Breast epithelium (tissue), 4 donors: ENCODE measurements at places on chromosomes 2 and 18.

DNA sequence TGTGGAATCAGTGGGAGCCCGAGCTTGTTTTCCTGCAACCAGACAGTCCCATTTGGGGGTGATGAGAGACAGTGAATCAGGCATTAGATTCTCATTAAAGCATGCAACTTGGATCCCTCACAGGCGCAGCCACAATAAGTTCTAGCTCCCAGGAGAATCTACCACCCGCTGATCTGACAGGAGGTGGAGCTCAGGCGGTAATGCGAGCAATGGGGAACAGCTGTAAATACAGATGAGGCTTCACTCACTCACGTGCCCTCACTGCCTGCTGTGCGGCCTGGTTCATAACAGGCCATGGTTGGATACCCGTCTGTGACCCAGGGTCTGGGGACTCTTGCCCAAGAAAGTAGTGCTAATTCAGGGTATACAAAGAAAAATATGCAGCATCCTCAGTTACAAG, 144.8 kb upstream of the RGPD4 start:
- no peak overlapping the region for H3K4me3 ChIP-seq
- H3K27me3 ChIP-seq = no peaks in the 10 kb centered on the region
- no peak overlapping the region for H3K27ac ChIP-seq
- H3K4me1 ChIP-seq = no peaks in the 10 kb centered on the region
- no peaks in the 10 kb centered on the region for H3K36me3 ChIP-seq

DNA sequence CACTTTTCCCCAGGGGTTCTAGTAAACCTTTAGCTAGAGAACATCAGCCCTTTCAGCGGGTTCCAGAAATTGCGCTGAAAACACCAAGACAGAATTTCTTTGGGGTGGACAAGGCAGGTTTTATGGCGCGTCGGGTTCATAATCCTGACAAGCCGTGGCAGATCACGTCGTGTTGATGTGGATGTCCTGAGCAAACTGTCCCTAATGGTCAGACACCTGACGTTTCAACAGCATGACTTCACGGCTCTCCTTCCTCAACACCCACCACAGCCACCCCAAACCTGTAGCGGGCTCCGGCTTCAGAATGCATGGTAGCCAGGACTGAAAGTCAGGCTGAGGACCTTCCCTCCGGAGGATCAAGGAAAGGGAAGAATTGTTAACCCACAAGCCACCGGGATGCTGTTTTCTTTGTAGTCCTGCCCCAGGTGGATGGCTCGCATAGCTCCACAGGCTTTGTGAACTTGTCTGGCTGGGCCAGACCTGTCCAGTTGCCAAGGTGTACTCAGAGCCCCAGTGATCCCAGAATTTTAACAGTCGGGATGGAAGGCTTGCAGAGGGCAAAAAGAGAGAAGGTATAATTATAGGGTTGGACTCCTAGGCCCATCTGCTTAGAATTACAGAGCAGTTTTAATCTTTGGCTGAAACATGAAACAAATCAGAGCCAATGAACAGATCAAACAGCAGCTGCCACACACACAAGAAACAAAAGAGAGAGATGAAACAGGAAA, 1.5 kb downstream of the APCDD1 start:
- no peaks in the 10 kb centered on the region for H3K36me3 ChIP-seq
- DNase-seq = no peak
- H3K27me3 ChIP-seq = no peaks in the 10 kb centered on the region
- peak overlapping the region; percentile 88 for H3K27ac ChIP-seq

DNA sequence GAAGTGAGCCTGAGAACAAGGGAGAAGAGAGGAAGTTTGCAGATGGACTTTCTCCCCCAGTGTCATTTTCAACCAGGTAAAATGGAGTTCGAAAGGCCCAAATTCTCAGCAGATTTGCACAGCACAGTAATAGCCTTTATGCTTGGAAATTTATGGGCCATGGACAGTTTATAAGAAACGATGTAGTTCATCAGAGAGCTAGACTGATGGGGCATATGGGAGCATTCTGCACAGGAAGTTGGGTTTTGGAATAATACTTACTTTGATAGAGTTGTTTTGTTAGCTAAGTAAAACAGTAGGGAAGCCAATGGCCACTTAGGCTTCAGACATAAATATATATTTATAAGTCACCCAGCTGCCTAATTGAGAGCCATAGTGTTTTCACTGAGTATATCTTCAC, 169.4 kb downstream of the MEIS1 start:
- no peak for DNase-seq
- no peaks in the 10 kb centered on the region for H3K27me3 ChIP-seq
- no peak overlapping the region for H3K4me3 ChIP-seq
- H3K4me1 ChIP-seq = no peaks in the 10 kb centered on the region
- no peak overlapping the region for H3K27ac ChIP-seq

DNA sequence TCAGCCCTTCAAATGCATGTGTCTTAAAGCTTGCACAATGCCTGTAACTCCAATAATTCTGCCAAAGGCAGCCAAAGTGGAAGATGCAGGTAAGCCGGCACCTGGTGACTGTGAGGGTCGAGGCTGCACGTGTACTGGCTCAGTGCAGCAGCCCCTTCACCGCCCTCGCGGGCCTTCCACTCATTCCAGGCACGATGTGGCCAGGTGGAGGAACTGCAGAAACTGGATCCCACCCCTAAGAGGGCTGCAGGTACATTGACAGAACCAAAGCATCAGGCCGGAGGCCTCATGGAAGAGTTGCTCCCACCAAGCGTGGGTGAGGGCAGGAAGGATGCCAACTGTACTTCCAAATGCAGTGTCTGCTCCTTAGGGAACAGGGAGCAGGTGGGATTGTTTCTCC, 253.4 kb downstream of the HDAC4 start:
- no peak overlapping the region for H3K4me3 ChIP-seq
- H3K36me3 ChIP-seq = no peaks in the 10 kb centered on the region
- no peak overlapping the region for H3K27ac ChIP-seq
- H3K27me3 ChIP-seq = no peaks in the 10 kb centered on the region
- no peaks in the 10 kb centered on the region for H3K4me1 ChIP-seq
